ENCODE measurements at places on chromosomes 2 and 18.

- DNase-seq = no peak
Observed at GRCh38 chr2:75035444-75036353, 77.3 kb downstream of the POLE4 start.

- DNase-seq = no peak
Observed at GRCh38 chr18:32629981-32630700, 142.7 kb downstream of the KLHL14 start.

DNA sequence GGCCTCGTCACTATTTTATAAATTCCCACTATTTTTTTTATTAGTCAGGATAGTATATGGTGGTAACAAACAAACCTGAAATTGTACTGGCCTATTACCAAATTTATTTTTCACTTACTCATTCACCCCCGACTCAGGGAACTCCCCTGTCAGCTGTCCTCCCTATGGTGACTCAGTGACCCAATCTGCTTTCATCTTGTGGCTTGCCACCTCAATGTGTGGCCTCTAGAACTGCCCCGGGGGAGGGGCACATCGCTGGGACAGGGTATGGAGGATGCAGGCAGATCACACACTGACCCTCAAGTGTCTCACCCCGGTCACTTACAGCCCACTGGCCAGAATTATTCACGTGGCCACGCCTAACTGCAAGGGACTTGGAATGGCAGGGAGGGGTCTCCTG, 71.6 kb downstream of the ACTR2 start:
- no peak for DNase-seq

- no peak for DNase-seq
Observed at GRCh38 chr2:103012590-103012989, 250.8 kb downstream of the TMEM182 start.

- DNase-seq = no peak
Observed at GRCh38 chr2:117940436-117940835, 73.4 kb downstream of the CCDC93 start.

DNA sequence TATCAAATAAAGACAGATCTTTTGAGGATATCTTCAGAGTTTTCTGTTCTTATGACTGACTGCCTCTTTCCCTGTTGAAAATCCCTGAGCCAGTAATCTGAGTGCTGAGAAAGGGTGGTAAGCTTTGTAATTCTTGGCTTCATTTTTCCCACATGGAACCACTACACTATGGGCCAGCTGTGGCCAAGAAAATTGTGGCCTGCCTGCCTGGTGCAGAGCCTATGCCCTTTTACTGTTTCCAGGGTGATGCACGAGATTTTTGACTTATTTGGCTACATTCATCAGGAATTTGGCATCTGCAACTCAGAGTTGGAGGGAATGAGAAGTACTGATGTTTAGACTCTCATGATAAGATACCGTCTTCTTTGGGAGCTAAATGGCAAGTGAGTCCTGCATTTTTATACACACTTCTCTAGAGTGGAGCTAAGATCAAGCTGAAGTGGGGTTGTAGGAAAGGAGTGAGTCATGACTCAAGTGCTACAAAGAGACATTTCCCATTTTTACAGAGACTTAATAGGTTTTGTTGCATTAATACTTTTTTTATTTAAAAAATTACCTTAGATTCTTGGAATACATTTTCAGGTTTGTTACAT, 328.2 kb upstream of the CDH7 start:
- no peak for DNase-seq

DNA sequence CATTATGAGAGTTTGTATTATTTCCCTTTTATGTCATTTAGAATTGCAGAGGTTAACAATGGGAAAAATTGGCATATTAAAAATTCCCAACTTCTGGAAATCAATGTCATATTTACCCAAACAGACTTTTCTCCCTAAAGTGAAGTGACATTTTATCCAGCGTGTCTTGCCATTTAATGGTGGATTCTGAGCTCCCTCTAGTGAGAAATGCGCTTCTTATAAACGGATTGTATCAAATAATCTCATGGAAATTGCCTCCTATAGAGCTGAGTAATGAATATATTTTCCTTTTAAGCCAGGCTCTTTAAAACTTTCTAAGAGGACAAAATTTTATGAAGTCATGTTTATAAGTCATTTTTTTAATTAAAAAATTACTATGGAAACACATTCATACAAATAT, 5.7 kb upstream of the GCFC2 start:
- DNase-seq = no peak

GRCh38 chr2:39377226-39377939, 59.7 kb downstream of the MAP4K3 start:
- DNase-seq = no peak

DNA sequence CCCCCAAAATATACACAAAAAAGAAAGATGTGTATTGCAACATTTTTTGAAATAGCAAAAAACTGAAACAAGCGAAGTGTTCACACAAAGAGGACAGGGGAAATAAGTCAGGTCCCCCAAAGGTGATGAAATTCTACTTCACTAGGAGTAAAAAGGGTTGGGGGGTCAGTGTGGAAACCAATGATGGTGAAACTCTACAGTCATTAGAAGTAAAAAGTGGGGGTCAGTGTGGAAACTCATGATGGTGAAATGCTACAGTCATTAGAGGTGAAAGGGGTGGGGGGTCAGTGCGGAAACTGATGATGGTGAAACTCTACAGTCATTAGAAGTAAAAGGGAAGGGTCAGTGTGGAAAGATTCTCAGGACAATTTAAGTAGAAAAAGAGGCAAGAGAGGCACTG, 298.2 kb downstream of the EIPR1 start:
- no peak for DNase-seq

DNA sequence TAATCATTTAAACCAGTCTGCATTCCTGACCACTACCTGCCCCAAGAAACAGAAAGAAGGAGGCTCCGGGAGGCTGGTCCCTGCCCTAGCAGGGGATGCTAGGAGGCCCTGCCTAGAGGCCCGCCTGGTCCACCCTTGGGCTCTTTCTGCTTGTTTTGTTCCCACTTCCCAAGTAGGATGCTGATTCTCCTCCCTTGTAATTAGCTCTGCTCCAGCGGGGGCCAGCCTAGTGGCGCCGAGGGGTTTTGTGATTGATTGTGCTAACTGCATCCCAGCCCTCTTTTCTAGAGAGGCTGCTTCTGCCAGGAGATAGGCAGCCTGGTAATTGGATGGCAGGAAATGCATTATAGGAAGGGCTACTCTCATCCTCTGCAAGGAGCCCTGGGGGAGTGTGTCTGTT, 220.0 kb downstream of the LOXHD1 start:
- no peak for DNase-seq

DNA sequence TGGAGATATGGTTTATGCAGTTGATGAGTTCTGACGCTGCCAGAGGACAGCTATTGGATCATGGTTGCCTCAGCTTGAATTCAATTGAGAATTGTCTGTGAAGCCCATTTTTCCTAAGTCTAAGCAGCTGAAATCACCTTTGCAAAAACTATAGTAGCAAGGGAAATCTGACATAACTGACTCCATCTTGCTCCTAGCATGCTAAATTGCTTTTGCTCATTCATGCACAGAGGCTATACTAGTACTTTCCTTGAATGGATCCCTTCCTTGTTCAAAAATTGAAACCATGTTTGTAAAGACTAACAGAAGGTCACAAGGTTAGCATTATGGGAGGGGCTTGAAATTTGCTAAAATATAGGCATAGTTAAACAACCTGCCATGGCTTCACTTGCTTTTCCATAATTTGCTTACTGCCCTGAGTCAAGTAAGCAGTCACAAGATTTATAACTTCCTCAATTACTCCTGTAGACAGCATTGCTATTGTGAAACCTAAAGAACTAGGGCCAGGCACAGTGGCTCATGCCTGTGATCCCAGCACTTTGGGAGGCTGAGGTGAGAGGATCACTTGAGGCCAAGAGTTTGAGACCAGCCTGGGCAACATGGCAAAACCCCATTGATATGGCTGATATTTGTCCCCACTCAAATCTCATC, 41.2 kb downstream of the CHRNA1 start:
- no peak for DNase-seq

DNA sequence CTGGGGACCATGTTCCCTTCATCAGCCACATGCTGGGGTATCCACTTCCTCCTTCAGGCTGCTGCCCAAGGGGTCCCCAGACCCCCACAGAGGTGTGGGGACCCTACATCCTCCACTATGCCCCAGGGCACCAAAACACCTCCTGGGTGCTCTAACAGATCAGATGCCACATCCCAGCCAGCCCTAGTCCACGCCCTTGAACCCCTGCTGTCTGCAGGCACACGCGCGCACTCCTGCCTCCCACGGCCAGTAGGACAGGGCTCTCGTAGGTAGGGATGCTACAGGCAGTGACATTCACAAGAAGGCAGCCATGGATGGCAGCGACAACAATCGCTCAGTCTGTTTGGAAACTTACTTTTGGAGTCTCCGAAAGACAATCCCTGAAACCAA, 3.0 kb upstream of the GPC1 start:
- DNase-seq = no peak

- no peak for DNase-seq
Observed at GRCh38 chr2:120209427-120210269, 13.6 kb downstream of the TMEM185B start.

DNA sequence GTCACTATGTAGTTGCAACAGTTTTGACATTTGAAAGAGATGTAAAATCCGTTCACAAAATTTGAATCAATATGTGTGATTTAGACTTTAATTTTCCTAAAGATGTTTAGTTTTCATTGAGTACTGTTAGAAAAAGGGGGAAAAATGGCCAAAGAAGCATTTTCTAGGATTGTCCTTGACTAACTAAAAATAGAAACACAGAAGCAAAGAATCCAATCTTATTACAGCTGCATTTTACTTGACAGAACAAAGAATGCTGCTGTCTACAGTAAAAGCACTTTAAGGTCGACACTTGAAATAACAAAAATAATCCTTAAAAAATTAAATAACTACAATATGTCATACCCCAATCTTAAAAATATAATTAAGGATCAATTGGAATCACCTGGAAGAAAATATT, 48.9 kb downstream of the FRZB start:
- DNase-seq = no peak

- no peak for DNase-seq
Observed at GRCh38 chr2:47639467-47639866, 143.5 kb upstream of the MSH6 start.

- no peak for DNase-seq
Observed at GRCh38 chr2:102271844-102272243, 39.5 kb upstream of the IL1RL1 start.

DNA sequence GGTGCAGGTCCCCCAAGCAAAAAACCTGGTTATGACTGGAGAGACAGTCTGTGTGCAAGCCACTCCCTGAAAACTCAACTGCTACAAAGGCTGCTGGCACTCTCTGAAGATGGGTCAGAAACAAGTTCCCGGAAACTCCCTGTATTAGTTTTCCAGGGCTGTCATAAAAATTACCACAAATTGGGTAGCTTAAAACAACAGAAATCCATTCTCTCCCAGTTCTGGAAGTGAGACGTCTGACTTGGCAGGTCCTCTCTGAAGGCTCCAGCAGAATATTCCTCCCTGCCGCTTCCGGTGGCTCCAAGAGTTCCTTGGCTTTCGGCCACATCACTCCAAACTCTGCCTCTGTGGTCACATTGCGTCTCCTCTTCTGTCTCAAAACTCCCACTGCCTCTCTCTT, 30.1 kb upstream of the SERPINE2 start:
- DNase-seq = no peak

DNA sequence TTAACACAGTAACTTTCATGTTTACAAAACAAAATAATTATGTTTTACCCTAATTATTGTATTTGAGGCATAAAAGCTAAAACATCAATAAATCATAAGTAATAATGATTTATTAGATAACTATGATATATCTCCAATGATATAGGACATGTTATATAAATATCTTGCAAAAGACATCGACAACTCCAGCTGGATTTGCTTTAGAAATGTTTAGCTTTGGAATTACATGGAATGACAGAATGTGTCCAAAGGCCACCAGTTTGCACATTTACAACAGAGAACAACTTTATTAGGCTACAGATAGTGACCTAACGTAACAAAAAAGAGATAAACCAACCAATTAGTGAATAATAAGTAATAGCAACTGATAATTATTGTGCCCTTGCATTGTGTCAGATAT, 475.7 kb downstream of the DCC start:
- DNase-seq = no peak

GRCh38 chr2:32671885-32672533, 44.2 kb downstream of the TTC27 start:
- DNase-seq = no peak

DNA sequence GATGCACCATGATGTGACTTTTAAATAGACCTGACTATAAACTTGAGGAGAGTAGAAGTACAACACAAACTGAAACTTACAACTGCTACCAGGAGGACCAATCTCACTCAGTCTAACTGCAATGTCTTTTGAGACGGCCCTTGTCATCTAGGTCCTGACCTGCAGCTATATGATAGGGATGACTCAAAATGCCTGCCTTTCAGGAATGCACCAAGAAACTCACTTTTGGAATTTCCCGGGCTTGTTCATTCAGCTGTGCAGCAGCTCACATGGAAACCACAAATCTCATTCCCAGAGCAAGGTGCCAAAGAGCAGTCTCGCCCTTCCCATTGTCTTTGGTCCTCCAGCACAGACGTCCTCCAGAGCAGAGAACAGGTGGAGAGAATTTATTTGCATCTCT, 113.7 kb downstream of the SPOPL start:
- peak; percentile 13 for DNase-seq

DNA sequence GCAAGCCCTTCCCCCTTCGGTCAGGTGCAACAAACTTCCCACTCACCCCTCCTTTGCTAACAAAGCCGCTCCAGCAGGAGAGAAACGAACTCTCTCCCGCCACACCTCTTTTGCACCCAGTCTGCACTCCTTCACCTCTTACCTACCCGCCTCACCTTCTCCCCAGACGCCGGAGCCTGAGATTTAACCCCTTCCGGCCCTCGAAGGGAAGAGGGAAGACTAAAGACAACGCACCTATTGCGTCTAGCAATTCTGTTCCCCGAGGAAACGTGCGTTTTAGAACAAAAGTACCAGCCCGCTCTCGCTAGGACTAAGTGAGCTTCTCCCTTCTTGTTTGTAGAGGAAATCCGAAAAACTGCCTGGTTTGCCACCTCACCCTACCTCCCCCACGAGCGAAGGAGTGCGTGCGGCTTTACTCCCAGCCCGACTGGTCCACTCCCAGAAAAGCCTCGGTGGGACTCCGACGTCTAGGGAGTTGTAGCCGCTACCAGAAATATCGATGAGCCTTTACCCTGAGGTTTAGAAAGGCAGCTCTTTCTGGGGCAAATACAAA, 441 bp upstream of the PEX13 start:
- DNase-seq = peak; percentile 80

GRCh38 chr2:172930871-172931255, 144.8 kb upstream of the MAP3K20 start:
- DNase-seq = no peak

DNA sequence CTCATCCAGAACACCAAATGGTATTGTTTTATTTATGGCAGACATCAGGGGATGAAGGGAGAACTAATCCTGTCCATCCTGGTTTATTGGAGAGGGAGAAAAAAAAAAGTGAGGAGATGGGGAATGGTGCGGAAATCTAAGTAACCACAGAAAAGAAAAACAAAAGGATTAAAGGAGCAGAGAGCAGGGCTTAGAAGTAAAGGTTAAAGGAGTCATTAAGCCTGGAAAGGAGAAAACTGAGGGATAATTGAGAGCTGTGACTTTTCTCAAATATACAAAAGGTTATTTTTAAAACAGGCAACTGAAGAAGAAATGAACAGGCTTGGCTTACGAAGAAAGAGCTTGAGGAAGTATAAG, 127.2 kb upstream of the PPP1CB start:
- no peak for DNase-seq

- DNase-seq = no peak
Observed at GRCh38 chr2:150587547-150588505, 100.4 kb upstream of the RND3 start.

GRCh38 chr18:77784759-77785379, 535.2 kb downstream of the GALR1 start:
- no peak for DNase-seq

- DNase-seq = no peak
Observed at GRCh38 chr2:237663517-237664110, 36.2 kb downstream of the LRRFIP1 start.
